ENCODE measurements at places on chromosomes 12 and 14. TPM values are rescaled to one million over a fixed set of nuclear protein-coding genes. Genes with fewer than 3 reads are reported as not detected.
A peak's percentile ranks its signal among the peaks of the same experiment; 100 is the strongest.

Gene RASSF8
- total RNA-seq: 53.9 TPM

GRCh38 chr12:96376865-96377264 is 23.4 kb downstream of the CDK17 start:
- no peak overlapping the region for H3K4me3 ChIP-seq
- H3K27me3 ChIP-seq: no peaks in the 10 kb centered on the region
- no peak for DNase-seq

GRCh38 chr12:19304149-19304750 is 135.0 kb upstream of the AEBP2 start:
- H3K4me1 ChIP-seq: no peaks in the 10 kb centered on the region
- H3K27me3 ChIP-seq: no peaks in the 10 kb centered on the region
- DNase-seq: no peak
- peaks cover 3% of the 10 kb centered on the region for H3K36me3 ChIP-seq

DNA sequence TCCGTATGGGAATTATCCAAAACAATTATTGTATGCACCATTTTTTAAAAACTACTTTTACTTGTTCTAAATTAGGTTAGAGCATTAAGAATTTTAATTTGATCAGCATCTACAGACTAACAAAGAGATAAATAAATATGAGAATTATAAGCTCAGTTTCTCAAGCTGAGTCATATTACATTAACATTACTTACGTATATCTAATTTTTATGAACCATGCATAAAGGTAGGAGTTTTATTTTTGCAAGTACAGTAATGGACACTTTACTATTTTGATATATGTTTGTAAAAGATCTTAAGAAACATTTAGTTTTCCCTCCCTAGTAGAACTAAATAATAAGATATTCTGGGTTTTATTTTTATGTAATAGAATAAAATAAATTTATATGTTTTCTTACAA is 410.1 kb downstream of the TMEM117 start:
- H3K4me3 ChIP-seq: no peak overlapping the region
- no peak for DNase-seq
- no peaks in the 10 kb centered on the region for H3K36me3 ChIP-seq
- no peaks in the 10 kb centered on the region for H3K27me3 ChIP-seq
- H3K27ac ChIP-seq: no peak overlapping the region
- no peaks in the 10 kb centered on the region for H3K4me1 ChIP-seq

GRCh38 chr12:11496157-11496851 is 100.9 kb upstream of the PRB2 start:
- H3K36me3 ChIP-seq: no peaks in the 10 kb centered on the region
- H3K27ac ChIP-seq: no peak overlapping the region
- H3K4me1 ChIP-seq: no peaks in the 10 kb centered on the region
- peaks cover 37% of the 10 kb centered on the region for H3K27me3 ChIP-seq
- DNase-seq: no peak

GRCh38 chr12:32179011-32179395 is 72.4 kb downstream of the BICD1 start:
- peaks cover 20% of the 10 kb centered on the region for H3K4me1 ChIP-seq
- no peak for DNase-seq
- H3K27me3 ChIP-seq: no peaks in the 10 kb centered on the region
- peaks cover 3% of the 10 kb centered on the region for H3K36me3 ChIP-seq

- DNase-seq: no peak
- no peaks in the 10 kb centered on the region for H3K4me1 ChIP-seq
- no peaks in the 10 kb centered on the region for H3K36me3 ChIP-seq
- no peak overlapping the region for H3K27ac ChIP-seq
Observed at GRCh38 chr12:80107221-80107620, 7.9 kb downstream of the OTOGL start.

- no peak for DNase-seq
- H3K4me3 ChIP-seq: no peak overlapping the region
- no peaks in the 10 kb centered on the region for H3K36me3 ChIP-seq
- H3K27me3 ChIP-seq: no peaks in the 10 kb centered on the region
Observed at GRCh38 chr14:102821252-102821651, 44.0 kb downstream of the TRAF3 start.

GRCh38 chr14:36521598-36522345 is 1.7 kb upstream of the NKX2-1 start:
- H3K4me1 ChIP-seq: peaks cover 23% of the 10 kb centered on the region
- no peak overlapping the region for H3K4me3 ChIP-seq
- H3K27ac ChIP-seq: no peak overlapping the region
- H3K27me3 ChIP-seq: peaks cover 100% of the 10 kb centered on the region
- DNase-seq: peak; percentile 77
- no peaks in the 10 kb centered on the region for H3K36me3 ChIP-seq

- no peak overlapping the region for H3K27ac ChIP-seq
- H3K36me3 ChIP-seq: no peaks in the 10 kb centered on the region
- peaks cover 51% of the 10 kb centered on the region for H3K27me3 ChIP-seq
- peak; percentile 89 for DNase-seq
Observed at GRCh38 chr12:1662761-1663439, 28.0 kb upstream of the ADIPOR2 start.

Gene PPP1R12A
- 86.7 TPM for total RNA-seq

Gene FOXG1
- 1.5 TPM for total RNA-seq

Gene IL26
- total RNA-seq: not detected

DNA sequence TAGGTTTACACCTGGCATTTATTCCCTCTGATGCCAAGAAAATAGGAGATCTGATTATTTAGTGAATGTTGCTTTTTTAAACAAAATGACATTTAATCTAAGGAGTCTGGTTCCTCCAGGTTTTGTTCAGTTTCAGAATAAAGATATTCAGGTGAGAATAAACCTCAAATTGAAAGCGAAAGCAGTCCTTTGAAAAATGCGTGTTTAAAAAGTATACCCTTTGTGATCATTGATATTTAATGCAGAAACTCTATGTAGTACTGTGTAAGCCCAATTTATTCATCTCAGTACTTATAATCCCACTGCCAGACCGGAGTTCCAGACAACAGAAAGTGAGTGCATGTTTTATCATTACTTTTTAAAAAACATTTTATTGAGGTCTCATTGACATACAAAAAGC is 210.2 kb downstream of the KCNC2 start:
- H3K27me3 ChIP-seq: no peaks in the 10 kb centered on the region
- DNase-seq: no peak
- no peaks in the 10 kb centered on the region for H3K36me3 ChIP-seq
- H3K4me3 ChIP-seq: no peak overlapping the region
- no peak overlapping the region for H3K27ac ChIP-seq
- H3K4me1 ChIP-seq: peaks cover 6% of the 10 kb centered on the region

DNA sequence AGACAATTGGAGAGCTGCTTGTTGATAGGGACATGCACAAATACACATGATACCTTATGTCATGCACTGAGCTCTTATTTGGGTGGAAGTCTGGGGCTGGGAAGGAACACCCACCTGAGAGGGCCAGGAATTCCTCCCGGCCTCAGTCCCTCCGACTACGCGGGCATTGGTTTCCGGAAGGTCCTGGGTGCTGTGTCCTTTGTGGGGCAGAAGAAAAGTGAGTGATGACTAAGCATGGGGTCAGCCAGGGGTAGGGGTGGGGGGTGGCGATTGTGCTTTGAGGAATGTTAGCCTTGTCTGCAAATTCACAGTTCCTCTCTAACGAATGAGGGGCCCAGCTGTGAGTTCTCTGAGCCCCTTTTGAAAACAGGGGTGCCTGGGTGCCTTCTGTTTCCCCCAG is 798 bp downstream of the CELA1 start:
- no peaks in the 10 kb centered on the region for H3K36me3 ChIP-seq
- DNase-seq: no peak
- no peaks in the 10 kb centered on the region for H3K27me3 ChIP-seq
- no peak overlapping the region for H3K4me3 ChIP-seq

- H3K36me3 ChIP-seq: no peaks in the 10 kb centered on the region
- no peaks in the 10 kb centered on the region for H3K4me1 ChIP-seq
- no peak for DNase-seq
- no peak overlapping the region for H3K4me3 ChIP-seq
Observed at GRCh38 chr12:127260531-127260930, 1006.4 kb upstream of the TMEM132C start.

GRCh38 chr14:91298576-91298975 is 54.1 kb upstream of the GPR68 start:
- no peaks in the 10 kb centered on the region for H3K36me3 ChIP-seq
- no peak overlapping the region for H3K4me3 ChIP-seq
- no peak for DNase-seq
- H3K4me1 ChIP-seq: peaks cover under 1% of the 10 kb centered on the region
- H3K27ac ChIP-seq: no peak overlapping the region

DNA sequence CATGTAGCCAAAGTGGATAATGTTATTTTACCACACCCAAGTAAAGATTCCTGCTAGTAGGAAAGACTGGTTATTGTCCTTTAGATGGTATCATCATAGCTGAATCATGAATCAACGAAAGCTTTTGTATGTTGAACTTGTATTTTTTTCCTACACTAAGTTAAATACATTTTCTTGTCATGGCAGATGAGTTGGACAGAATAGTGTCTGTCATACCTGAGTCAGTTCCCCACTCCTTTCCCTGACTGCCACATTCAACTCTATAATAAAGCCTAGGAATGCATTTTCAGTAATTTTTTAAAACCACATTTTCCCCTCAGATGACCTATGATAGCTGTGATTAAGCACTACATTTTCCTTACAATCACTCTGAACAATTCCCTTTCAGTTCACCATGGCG is 9.3 kb upstream of the PTHLH start:
- no peak overlapping the region for H3K27ac ChIP-seq
- no peaks in the 10 kb centered on the region for H3K36me3 ChIP-seq
- no peaks in the 10 kb centered on the region for H3K4me1 ChIP-seq

Gene SMIM10L1
- total RNA-seq: 16.3 TPM

Gene PCED1B
- total RNA-seq: 0.25 TPM

Gene ANO2
- 4.0 TPM for total RNA-seq

GRCh38 chr12:22361785-22362184 is 27.3 kb upstream of the ST8SIA1 start:
- H3K27ac ChIP-seq: no peak overlapping the region
- H3K27me3 ChIP-seq: no peaks in the 10 kb centered on the region
- DNase-seq: peak; percentile 43
- H3K36me3 ChIP-seq: no peaks in the 10 kb centered on the region
- H3K4me1 ChIP-seq: no peaks in the 10 kb centered on the region

All from neural progenitor cell (in vitro differentiated cells).